ENCODE measurements at places on chromosomes 5 and 9.

- no peak for DNase-seq
Observed at GRCh38 chr9:69012696-69013381, 1.1 kb downstream of the PRKACG start.

DNA sequence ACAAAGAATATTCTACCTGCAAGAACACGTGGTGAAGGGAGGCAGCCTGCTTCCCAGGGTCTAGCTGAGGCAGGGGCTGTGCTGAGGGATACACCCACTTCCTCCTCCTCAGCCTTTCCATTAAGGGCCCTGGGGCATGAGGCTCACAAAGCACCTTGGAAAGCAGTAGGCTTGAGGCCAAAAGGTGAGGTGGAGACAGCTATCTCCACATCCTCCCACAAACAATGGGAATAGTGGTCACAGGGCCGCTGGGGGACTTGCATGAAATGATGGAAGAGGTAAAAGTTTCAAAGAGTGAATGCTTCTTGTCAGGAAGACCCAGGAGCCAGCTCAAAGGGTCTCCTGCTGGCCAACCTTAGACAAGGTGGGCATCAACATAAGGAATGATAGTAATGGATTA lies 207.9 kb downstream of the CDK5RAP2 start:
- DNase-seq = no peak

DNA sequence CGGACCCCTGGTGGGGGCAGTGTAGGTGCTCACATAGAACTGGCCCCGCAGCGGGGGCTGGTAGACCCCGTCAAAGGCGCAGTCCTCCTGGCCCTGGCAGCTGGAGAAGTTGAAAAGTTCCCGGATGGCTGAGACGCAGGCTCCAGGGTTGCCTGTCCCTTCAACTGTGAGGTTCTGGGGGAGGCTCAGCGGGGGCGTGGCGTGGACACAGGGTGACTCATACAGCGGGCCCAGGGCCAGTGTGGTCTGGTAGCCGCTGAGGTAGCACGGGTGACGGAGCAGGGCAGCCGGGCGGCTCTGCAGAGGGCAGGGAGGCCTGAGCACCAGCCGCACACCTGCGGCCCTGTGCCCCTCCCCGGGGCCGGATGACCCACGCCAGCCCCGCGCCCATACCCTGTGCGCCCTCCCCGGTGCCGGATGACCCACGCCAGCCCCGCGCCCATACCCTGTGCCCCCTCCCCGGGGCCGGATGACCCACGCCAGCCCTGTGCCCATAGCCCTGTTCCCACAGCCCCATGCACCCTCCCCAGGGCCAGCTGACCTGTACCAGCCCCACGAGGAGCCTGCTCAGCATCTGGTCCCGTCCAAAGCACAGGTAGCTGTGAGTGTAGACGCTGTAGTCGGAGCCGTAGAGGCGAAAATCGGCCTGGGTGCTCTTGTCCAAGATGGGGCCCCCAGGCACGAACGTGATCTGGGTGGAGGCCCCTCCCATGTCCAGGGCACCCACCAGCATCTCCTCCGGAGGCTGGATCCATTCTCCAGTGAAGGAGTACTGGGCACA lies 5.0 kb downstream of the ENTPD8 start:
- DNase-seq = no peak

GRCh38 chr5:144368556-144368955 lies 197.9 kb downstream of the KCTD16 start:
- DNase-seq = no peak

DNA sequence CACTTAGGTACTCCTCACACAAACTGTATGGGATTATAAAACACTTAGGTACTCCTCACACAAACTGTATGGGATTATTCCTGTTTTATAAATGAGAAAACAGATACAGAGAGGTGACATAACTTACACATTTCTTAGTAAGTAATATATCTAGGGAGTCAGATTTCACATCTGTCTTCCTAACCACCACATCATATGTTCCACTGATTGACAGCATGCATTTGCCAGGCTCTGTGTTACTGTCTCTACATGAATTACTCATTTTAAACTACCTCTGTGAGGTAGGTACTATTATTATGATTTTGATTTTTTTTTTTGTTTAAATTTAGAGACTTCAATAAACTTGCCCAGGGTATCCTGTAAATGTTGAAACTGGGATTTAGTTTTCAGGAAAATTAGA lies 232.7 kb downstream of the CCDC171 start:
- no peak for DNase-seq

DNA sequence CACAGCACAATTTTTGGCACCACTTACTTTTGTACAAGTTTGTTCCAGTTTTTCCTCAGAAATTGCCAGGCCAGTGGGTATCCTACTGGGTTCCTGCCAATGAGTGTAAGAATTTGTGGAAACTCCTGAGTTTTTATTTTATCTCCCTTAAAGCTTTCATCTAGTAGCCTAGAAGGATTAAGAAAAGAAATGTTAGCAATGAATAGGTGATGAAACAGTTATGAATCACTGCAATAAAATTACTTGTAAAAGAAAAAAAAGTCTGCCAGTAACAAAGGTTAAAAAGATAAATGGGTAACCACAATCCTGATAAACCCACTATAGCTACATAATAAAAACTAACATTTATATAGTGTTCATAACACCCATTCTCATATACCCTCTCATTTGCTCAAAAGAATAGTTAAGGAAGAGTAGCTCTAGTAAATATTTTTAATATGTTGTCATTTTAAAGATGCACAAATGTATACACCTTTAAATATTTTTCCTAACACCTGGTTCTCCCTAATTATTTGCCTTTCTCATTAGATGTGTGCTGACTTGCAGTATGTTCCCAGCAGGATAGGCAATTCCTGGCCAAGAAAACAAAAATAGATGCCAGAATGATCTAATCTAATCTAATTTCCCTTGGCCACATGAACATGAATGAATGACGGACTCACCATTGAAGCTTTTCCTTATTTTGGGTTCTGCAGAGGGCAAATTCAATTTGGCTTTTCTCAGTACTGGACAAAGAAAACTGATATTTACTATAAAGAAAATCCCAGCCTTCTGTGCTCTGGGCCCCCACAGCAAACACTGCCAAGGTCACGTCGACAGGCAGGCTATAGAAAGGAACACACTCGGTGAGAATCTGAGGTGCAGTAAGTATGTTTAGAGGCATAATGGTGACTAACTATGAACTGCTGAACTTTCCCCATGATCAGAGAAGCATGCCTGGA lies 26.4 kb downstream of the ERAP1 start:
- no peak for DNase-seq

GRCh38 chr9:78158286-78158685 lies 77.6 kb upstream of the CEP78 start:
- no peak for DNase-seq

GRCh38 chr9:72978744-72979143 lies 25.9 kb upstream of the ALDH1A1 start:
- no peak for DNase-seq

DNA sequence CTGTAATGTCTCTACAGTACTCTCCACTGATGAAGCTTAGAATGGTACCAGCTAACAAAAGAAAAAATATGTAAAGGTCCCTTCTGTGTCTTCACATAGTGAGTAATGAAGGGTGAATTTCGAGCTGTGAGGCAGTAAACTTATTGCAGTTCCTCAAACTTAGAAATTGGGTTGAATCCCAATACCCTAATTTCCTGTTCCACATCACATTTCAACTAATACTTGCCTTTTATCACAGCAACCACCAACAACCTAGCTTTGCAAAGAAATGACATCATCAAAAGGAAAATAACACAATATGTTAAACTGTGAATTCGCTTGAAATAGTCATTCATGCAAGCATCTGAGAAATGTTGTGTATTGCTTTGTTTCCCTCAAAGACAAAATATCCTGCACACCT lies 9.4 kb upstream of the TNFAIP8 start:
- no peak for DNase-seq

- DNase-seq = no peak
Observed at GRCh38 chr9:3646226-3646625, 120.4 kb upstream of the RFX3 start.

- no peak for DNase-seq
Observed at GRCh38 chr5:129362456-129362855, 97.6 kb upstream of the ADAMTS19 start.

GRCh38 chr9:77040340-77040739 lies 20.9 kb downstream of the FOXB2 start:
- DNase-seq = no peak

GRCh38 chr9:34046784-34047379 lies 1.8 kb downstream of the UBAP2 start:
- no peak for DNase-seq

- DNase-seq = no peak
Observed at GRCh38 chr5:74314906-74315305, 325.6 kb downstream of the ENC1 start.

DNA sequence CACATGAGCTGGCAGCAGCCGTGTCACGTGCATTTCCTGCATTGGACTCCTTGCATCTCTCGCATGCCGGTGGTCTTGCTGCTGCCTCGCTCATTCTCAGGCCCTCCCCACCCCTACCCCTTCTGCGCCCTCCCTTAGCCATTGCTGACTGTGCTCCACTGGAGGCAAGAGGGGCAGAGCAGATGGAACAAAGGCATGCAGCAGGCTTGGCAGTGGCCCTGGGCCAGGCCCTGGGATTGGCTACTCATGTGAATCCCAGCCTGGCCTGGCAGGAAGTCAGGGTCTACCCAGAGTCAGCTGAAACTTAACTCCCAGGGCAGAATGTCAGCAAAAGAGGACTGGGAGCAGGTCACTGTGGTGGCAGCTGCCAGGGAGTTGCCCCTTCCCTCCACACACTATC lies 62.3 kb downstream of the TSTD2 start:
- DNase-seq = no peak

GRCh38 chr5:167406513-167406912 lies 884.9 kb upstream of the WWC1 start:
- DNase-seq = no peak

DNA sequence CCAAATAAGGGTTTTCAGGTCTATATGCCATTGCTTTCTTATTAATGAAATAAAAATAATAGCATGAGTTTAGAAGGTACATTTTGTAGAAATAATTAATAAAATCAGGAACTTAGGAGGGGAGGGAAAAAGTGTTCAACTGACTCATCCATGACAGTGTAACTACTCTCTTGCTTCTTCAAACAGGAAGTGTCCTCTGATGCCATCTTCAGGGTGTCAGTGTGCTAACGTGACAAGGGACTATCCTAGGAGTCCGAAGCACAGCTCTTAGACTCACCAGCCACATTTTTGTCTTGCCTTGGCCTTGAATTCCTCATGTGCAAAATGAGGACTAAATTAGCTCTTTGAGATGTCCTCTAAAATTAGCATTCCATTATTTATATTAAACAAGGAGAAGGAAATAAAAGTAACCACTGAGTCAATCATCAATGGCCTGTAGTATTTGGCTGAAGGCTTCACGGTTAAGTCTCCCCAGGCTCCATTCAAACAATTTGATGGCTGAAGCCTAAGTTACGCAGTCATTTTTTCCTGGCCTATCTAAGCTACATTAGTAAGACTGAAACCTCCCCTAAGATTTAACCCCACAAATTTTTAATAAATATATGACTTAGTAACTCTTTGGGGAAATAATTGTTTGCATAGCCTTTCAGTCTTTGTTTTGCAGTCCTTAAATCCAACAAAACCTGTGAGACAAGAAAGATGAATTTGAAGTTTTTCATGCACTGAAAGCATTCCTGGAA lies 151.1 kb downstream of the ARL15 start:
- no peak for DNase-seq

GRCh38 chr5:54492178-54492577 lies 25.4 kb upstream of the SNX18 start:
- no peak for DNase-seq

GRCh38 chr5:78544561-78545201 lies 103.9 kb downstream of the LHFPL2 start:
- DNase-seq = no peak

DNA sequence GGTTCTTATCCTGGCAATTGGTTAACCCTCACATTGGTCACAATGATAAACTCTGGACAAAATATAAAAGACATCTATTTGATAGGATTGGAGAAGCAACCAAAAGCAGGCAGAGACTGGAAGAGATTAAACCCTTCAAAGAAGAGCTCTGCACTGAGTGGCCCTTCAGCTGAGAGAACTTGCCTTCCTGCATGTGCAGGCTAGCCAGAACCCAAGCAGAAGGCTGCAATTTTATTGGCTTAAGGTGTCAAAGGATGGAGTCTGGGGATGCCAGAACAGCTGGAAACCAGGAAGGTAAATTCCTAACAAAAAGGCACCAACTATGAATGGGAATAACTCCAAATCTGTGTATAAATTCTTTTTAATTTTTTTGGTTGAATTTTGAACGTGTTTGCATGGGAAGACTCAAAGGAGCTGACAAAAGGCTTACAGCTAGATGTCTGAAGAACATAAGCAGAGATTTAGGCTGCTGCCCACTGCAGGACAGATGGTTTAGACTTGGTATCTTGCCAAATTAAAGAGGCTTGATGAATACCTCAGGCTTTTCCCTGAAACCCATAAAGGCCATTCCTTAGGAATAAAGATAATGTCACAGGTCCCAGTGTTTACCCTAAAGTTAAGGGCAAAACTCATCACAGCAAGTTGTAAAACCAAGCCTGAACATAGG lies 66.3 kb downstream of the NR2F1 start:
- no peak for DNase-seq

GRCh38 chr5:79513308-79513703 lies 628 bp downstream of the HOMER1 start:
- no peak for DNase-seq

- DNase-seq = no peak
Observed at GRCh38 chr5:133844836-133845235, 123.6 kb downstream of the C5orf15 start.

DNA sequence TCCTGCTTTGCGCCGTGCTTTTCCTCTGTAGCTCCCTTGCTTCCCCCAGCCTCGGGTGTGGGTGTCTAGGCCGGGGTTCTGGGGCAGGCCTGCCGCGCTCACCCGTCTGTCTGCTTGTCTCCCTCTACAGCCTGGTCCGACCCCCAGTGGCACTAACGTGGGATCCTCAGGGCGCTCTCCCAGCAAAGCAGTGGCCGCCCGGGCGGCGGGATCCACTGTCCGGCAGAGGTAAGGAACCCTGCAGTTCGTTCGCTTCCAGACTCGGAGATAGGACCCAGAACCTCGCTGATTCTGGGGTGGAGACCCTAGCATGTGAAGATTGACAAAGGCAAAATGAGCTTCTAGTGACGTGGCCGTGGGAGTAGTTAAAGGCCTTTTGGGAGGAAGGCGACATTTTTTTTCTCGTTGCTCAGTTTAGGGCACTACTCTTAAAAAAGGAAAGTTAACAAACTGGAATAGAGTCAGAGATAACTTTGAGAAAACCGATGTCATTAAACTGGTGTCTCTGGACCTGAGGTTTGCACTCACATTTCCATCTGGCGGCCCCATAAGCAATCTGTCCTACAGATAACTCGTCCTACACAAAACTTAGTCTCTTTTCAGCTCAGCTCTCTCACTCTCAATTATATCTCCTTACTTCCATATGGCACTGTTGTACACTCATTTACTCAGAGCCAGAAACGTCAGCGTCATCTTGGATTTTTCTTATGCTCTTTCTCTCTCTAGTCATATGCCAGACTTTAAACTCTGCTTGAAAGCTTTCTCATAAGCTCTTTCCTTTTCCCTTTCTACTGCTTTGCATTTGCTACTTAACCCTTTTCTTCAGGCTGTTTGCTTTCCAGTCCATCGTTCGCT lies 561 bp downstream of the SEC61B start:
- no peak for DNase-seq

GRCh38 chr5:139076111-139076510 lies 122.1 kb downstream of the SIL1 start:
- DNase-seq = no peak
